ENCODE measurements at places on chromosomes 13 and 19. TPM values are rescaled to one million over a fixed set of nuclear protein-coding genes. Genes with fewer than 3 reads are reported as not detected.

CACNG8 gene
- 0.13 TPM for total RNA-seq

OVOL3 gene
- not detected for total RNA-seq

PRODH2 gene
- not detected for total RNA-seq

ARHGAP33 gene
- 1.0 TPM for total RNA-seq

FUT6 gene
- not detected for total RNA-seq

ZNF587B gene
- total RNA-seq, result 13.5 TPM

Data from dermis microvascular lymphatic vessel endothelial cell (primary cell).